ENCODE measurements at places on chromosomes 16 and 17.

DNA sequence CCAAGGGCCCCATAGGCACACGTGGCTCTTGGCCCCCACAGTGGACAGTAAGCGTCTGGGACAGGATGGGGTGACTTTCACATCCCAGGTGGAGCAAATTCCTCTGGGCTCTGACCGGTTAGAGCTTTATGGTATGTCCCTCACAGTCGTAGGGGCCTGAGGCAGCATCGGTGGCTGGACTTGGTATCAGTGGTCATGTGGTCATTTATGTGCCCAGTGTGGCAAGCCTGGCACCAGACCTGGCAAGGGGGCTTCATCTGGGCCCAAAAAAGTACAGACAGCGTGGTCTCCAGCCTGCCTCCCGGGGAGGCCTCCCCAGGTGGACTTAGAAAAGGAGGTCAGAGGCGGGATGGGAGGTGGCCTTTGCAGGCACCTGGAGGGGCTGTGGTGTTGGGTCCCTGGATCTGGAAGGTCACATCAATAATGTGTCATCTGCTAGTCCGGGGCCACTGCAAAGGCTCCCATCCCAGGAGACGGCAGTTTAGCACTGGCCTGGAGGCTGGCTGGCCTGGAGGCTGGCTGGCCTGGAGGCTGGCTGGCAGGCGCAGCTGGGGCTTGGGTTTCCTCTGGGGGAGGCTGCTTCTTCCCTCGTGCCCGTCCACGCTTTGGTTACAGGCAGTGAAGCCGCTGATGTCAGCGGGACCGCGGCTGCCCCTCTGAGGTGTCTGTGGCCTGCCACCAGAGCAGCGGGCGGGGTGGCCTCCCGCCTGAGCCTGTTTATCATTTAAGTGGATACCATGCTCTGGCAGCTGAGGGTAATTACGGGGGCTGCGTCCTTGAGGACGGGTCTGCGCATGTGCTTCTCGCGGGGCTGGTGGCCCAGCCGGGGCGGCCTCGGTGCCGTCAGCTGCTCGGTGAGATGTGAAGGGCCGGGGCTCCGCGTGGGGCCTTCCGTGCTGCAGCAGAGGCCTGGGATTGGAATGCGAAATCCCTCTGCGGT is 20.7 kb upstream of the CBX4 start:
- DNase-seq, result no peak

DNA sequence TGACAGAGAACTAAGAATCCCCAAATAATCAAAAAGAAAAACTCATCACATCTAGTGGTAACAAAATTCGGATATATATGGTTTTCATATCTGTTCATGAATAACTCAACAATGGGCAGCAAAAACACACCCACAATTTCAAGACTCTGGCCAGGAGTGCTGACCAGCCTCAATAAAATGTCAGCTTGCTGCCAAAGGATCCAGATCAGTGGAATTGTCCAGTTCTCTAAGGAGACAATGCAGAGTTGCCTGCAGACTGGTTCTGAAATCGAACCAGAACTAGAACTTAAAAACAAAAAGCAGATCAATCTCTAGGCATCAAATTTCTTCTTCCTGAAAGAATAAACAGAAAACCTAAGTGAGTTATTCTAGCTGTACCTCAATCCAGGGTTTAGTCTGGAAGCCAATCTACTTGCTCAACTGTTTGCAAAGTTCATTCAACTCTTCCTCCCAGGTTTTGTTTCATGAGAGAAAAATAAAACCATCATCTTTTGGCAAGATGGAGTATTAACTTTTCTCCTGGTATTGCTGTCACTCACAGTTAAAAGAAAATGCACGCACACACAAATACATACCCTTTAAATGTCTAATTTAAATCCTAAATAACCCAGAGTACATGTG is 61.0 kb downstream of the CFDP1 start:
- no peak for DNase-seq

DNA sequence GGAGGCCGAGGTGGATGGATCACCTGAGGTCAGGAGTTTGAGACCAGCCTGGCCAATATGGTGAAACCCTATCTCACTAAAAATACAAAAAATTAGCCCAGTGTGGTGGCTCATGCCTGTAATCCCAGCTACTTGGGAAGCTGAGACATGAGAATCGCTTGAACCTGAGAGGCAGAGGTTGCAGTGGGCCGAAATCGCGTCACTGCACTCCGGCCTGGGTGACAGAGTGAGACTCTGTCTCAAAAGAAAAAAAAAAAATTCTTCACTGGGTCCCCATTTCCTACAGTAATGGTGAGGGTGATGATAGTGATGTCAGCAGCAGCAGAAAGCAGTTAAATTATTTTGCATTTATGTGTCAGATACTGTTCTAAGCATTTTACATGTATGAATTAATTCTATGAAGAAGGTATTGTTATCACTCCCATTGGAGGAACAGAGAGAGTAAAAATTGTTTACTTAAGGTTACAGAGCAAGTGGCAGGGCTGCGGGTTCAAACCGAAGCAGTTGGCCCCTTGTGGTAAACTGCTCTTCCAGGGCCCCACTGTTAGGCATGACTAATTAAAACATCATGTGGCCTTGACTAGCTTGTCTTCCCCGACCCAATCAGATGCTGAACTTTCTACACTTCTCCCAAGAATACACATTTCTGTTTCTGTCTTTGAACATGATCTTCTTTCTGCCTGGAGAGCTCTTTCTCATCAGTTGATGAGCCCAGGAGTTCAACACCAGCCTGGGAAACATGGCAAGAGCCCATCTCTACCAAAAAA is 45.8 kb downstream of the STAT3 start:
- DNase-seq, result peak; percentile 23

DNA sequence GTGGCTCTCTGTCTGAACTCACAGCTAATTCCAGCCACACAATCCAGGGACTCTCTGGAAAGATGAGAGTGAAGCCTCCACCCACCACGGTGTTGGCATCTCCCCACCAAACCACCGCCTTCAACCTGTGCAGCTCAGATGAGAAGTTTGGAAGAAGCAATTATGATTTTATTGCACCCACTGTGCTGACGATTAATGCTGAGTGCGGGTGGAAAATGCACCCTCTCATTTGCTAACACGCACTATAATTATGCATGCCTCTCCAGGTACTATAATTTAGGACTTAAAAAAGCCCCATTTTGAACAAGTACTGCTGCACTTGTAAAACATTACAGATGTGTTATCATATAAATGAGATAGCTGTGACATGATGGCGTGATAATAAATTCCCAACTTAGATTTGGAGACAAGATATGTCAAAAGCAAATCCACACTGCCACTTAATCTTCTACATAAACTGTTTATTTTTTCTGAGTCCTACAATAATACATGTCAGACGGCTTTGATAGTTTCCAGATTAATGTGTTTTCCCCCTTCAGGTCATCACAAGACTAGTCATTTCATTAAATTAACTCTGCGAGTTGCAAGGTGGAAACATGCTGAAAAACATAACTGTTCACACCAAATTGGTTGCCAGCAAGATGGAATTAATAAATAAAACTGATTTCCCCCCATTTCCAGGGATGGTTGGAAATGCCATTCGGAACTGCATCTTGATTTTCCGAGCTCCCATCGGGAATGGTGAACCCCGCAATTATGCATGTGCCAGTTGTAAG is 466.5 kb upstream of the MAF start:
- DNase-seq, result no peak

GRCh38 chr16:48131201-48131935 is 24.4 kb downstream of the ABCC12 start:
- DNase-seq, result no peak

DNA sequence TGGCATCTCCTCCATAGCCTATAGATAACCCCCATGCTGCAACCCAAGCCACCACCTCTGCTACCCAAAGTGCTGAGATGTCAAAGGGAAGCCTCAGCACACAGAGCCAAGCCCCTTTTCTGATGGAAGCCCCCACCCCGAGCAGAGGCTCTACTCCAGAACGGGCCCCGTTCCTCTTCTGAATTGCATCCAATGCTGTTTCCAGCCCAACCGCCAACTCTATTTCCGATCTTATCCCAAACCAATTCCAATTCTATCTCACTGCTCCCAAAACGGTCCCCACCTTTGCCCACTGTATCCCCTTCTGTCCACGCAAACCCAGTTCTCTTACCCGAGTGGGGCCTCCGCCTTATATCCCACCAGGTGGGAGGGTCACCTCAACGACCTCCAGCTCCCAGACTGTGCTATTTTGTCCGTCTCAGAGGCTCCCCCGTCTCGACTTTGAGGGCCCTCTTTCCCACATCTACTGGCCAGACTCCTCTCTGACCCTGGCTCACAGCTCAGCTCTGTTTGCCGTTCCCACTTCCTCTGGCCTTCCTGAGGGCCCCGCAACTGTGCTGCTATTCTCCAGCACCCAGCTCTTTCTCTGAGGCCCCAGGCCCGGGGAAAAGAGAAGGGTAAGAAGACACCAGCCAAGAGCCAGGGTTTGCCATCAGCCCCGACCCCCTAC is 487 bp downstream of the SRL start:
- DNase-seq, result no peak

GRCh38 chr17:77616254-77616731 is 342.2 kb upstream of the TNRC6C start:
- no peak for DNase-seq

GRCh38 chr16:70749681-70750601 is 51.0 kb downstream of the VAC14 start:
- no peak for DNase-seq

DNA sequence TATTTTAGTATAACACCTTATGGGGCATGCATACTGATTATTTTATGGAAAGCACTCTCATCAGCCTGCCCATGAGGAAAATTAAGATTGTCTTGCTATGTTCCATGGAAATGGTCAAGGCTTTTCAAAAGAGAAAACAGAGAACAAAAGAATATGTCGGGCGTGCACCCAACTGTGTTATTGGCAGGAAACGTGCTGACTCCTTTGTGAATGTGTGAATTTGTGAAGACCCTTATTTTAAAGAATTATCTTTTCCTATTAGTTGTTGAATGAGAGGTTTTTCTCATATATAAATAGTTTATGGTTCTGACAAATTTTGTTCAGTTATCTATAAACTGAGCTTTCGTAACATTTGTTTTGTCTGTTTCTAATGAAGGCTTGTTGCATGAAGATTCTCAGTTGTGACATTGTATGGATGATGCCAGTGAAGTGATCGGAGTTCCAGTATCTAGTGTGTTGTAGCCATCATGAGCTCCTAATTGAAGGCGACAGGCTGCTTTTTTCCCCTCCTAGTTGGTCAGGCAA is 180.0 kb downstream of the BCAS3 start:
- DNase-seq, result no peak

DNA sequence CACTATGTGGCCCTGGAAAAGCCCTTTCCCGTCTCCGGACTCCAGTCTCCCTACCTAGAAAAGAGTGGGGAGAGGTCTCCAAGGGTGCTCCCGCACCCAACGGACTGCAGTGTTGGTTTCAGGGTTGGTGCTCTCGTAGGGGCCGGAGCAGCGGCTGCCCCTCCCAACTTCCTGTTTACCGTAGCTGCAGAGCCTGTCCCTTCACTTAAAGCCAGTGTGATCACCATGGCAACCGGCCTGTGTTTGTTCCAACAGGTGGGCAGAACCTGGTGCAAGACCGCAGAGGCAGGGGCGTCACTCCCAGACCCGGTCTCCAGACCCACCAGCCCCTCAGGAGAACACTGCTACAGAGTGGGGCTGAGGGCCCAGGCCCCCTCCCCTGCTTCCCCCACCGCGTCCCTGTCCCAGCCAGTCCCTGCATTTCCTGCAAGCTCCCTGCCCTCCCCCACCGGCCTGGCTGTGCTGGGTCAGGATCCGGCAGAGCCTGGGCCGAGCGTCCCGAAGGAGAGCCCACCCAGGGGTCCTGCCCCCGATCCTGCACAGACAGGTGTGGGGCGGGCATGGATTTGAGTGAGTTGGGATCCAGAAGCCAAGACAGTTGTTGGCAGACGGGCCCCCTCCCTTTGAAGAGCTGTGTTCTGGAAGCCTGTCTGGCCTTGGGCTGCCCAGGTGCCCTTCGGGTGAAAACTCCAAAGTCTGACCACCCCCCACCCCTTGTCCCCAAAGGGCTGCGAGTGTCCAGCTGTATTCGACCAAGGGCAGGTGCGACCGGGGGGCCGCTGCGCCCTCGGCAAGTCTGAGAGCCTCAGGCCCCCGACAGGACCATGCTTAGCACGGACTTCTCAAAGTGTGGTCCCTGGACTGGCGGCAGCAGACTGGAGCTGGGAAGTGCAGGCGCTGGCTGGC is 1.5 kb upstream of the BAIAP3 start:
- peak; percentile 77 for DNase-seq

- DNase-seq, result no peak
Measured at GRCh38 chr16:2081201-2082084, 33.7 kb downstream of the TSC2 start.

- no peak for DNase-seq
Measured at GRCh38 chr17:51487947-51488346, 227.6 kb downstream of the UTP18 start.

GRCh38 chr16:67339453-67339852 is 12.8 kb downstream of the LRRC36 start:
- no peak for DNase-seq

Data from HL-60 (cell line).